ENCODE measurements at places on chromosomes 4 and X.

DNA sequence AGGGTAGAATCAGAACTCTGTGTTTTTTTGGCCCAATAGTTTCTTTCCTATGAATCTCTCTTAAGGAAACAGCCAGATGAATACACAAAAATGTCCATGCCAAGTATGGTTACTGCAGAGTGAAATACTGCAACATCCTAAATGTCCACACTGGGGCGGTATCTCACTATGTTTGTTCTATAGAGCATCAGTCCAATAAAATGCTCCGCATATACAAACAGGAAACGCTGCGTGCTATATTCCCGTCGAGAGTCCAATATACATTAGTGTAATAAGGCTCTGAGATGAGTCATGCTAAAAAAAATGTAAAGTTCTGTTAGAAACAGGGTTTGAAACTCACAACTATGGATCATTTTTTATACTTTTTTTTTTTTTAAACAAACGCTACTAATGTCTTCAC lies 72.9 kb upstream of the ENOX2 start:
- DNase-seq: no peak

DNA sequence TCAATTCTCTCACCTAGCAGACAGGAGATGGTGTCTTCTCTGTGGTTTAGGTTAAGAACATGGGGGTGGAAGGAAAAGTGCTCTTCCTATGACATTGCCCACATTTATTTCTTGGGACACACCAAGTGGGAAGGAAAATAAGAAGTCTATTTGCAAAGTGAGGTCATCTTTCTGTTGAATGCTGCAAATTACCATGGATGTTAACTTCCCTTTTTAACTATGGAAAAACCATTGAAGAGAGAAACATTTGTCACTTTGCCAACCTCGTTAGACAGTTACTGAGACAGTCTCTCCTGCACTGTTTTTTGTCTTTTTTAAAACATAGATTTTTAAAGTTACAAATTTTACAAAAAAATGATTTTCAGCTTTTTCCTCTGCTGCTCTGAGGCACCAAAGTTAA lies 72.8 kb upstream of the BEND4 start:
- no peak for DNase-seq

DNA sequence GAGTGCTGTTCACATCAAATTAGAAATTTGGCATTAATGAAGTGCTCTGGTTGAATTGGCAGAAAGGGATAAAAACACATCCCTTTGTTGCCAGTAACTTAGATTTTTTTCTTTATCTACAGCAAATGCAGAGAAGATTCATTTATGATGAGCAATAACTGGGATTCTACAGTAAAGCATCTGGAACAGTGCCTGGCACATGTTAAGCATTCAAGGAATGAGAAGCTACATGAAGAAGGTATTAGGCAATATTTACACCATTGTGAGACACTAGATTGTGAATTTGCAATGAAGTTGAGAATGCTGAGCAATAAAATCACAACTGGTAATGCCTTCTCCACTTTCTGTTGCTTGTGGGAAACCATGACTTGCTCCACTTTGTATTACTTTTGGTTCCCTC lies 33.5 kb downstream of the PCDH19 start:
- no peak for DNase-seq

- no peak for DNase-seq
Measured at GRCh38 chr4:110248831-110249253, 50.4 kb upstream of the ELOVL6 start.

DNA sequence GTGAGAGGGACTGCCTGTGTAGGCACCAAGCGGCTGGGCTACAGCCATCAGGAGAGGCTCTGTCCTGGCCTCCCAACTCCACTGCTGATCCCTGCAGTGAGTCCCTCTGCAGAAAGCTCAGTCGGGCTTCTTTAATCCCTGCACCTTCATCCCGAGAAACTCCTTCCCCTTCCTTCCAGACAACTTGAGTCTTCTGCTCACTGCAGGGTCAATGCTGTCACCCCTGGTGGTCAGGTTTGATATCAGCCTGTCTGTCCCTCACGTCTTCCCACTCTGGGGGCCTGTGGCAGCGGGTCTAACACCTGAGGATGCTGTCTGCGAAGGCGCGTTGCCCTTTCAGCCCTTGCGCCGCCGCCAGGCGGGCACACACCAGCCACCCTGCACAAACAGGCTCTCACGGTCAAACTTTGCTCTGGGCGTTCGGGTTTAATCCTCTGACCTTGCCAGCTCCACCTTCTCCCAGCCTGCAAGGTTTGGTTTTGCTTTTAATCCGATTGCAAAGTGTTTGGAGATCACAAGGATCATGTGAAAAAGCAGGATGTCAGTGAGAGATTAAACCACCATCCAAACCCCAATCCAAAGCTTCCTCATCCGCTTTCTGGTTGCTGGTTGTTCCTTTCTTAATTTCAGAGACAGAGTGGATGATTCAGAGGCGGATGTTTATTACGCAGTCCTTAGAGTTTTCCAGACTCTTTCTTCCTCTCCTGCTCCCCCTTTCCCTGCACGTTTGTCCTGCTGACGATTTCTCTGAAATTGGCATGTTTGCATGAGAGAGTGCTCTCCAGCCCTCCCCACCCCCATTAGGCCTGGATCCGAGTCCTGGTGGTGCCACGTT lies 74.8 kb upstream of the SLC34A2 start:
- DNase-seq: no peak
